Heart left ventricle (tissue), 16 donors: ENCODE measurements at places on chromosomes 3 and 15. TPM values are rescaled to one million over a fixed set of nuclear protein-coding genes. Genes with fewer than 3 reads are reported as not detected.

ERICH6 gene
- total RNA-seq = not detected

NFKBIZ gene
- 9.9 TPM for total RNA-seq

GRCh38 chr15:37995461-37996347, 61.3 kb downstream of the TMCO5A start:
- DNase-seq = no peak

DNA sequence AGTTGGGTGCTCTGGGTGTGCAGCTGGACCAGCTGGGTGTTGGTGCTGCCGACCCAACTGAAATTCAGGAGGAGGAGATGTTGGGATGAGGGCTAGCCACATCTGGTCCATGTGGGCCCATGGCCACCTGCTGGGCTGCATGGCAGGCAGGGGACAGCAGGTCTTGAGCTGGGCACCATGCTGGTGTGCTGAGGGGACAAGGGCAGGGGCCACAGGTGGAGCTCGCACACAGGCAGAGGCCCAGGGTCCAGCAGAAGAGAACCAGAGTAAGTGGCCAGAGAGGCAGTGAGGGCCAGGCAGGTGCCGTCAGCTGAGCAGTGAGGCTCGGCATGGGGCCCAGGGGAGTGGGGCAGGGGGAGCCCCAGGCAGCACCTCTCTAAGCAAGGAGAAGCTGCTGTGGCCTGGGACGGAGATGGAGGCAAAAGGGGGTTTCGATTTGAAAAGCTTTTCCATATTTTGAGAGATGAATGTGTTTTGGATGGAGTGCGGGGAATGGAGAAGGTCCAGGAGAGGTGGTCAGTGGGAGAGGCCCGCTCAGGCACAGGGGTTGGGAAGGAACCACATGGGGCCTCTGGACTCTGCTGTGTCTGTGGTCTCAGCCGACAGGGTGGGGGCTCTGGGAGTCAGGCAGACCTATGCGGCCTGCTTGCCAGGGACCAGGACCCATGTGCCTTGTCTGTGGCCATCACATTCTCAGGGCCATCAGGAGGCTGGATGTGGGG, 30.5 kb upstream of the PLXNA1 start:
- no peak for DNase-seq

DNA sequence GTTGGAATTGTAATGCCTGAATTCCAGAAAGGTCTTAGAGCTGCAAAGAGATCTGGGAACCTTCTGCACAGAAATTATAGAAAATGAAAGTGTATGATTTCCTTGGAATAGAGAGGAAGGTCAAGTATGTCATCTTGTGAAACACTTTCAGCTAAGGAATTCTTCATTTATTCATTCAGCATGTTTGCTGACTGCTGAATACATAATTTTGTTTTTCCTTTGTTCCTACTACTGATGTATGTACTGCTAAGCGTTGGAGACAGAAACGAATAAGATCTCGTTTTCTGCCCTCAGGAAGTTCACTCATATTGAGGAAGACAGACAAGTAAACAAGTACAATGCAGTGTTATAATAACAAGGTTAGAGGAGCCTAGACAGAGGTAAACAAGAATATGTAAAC, 14.3 kb upstream of the IL20RB start:
- DNase-seq = no peak

- DNase-seq = peak; percentile 41
Measured at GRCh38 chr15:77527831-77528231, 104.9 kb downstream of the LINGO1 start.

- no peak for DNase-seq
Measured at GRCh38 chr15:65827065-65827464, 35.0 kb upstream of the DENND4A start.

DNA sequence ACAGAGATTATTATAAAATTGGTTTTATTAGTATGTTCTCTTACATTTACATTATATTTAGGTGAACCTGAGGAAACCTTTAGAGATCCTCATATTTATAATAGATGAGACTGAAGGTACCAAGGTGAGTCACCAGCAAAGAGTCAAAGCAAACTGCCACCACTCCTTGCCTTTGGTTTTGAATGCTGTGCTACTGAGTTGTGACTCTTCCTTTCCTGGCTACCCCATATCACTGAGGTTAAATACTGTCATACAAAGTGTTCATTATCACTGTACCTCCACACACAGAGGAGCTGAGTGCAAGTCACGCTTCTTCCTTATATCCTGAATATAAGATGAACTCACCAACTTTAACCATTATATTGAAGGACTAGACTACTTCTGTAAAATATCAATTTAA, 168.2 kb downstream of the CBLB start:
- DNase-seq = no peak
